Activated CD8-positive, alpha-beta memory T cell treated with anti-CD3 and anti-CD28 coated beads for 48 hours (primary cell): ENCODE measurements at places on chromosomes 2 and 18.

- DNase-seq: no peak
These were observed 123.9 kb downstream of the TMEM17 start for GRCh38 chr2:62382122-62382521.

- DNase-seq: no peak
These were observed 29.0 kb downstream of the TBR1 start for GRCh38 chr2:161445097-161445496.

DNA sequence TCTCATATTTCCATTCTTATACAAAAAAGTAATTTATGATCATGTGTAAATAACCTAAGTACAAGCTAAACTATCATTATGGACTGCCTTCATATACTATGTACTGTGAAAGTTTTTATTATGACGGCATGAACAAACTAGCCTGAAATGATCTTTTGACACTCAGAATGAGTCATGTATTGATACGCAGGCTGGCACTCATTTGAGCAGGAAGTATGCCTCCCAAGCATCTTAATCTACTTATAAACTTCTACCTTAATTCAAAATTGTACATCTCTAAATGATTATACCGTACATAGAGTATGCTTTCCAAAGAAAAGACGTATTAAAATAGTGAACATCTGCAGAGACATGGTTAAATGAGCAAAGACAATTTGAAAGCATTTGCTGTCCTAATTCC lies 207.1 kb upstream of the SPOPL start:
- DNase-seq: no peak

GRCh38 chr2:38441346-38441745 lies 64.3 kb upstream of the ATL2 start:
- no peak for DNase-seq

GRCh38 chr18:54268751-54269150 lies 566 bp upstream of the POLI start:
- DNase-seq: no peak

- no peak for DNase-seq
These were observed 270.0 kb upstream of the PXDN start for GRCh38 chr2:2014251-2014771.
